ENCODE measurements at places on chromosomes 3 and 15. TPM values are rescaled to one million over a fixed set of nuclear protein-coding genes. Genes with fewer than 3 reads are reported as not detected.

Gene PYGO1
- total RNA-seq: 10.1 TPM

Gene IGSF10
- 45.9 TPM for total RNA-seq

Gene SLC28A2
- not detected for total RNA-seq

Gene CASR
- total RNA-seq: not detected

Gene HGD
- under 0.01 TPM for total RNA-seq

Gene SNX22
- 0.17 TPM for total RNA-seq

Gene C3orf62
- 1.5 TPM for total RNA-seq

Gene CLDN16
- total RNA-seq: under 0.01 TPM

Gene MRPL46
- 13.7 TPM for total RNA-seq

Gene MESP1
- total RNA-seq: 1.3 TPM

- H3K4me1 ChIP-seq: no peaks in the 10 kb centered on the region
- no peak for DNase-seq
- H3K36me3 ChIP-seq: no peaks in the 10 kb centered on the region
Measured at GRCh38 chr15:92277776-92278175, 115.9 kb upstream of the ST8SIA2 start.

DNA sequence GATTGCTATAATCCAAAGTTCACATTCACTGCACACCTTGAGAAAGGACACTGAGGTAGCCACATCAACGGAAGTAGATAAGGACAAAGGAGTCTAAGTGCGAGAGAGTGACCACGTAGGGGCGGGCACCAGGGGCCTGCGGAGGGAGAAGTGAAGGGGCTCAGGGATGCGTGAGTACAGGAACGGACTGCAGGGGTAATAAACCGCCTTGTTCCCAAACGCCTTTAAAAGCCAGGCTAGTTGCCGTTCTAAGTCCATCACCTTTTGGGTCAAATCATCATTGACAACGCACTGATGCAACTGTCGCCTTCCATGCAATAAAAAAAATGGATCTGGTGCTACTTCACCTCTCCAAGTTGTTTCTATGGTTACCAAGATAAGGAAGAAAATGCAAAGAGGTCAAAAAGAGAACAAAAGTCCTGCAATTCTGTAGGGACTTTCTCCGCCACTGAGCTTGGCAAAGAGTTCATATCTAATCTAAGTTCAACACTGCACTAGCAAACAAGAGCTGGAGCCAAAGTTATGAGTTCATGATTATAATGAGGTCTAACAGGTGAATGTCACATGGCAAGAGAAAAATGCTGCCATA is 32.6 kb upstream of the ATP11B start:
- H3K36me3 ChIP-seq: no peaks in the 10 kb centered on the region
- no peaks in the 10 kb centered on the region for H3K4me1 ChIP-seq
- DNase-seq: no peak
- H3K27ac ChIP-seq: no peak overlapping the region
- no peaks in the 10 kb centered on the region for H3K27me3 ChIP-seq

GRCh38 chr3:177201700-177202397 is 4.6 kb upstream of the TBL1XR1 start:
- H3K36me3 ChIP-seq: no peaks in the 10 kb centered on the region
- no peaks in the 10 kb centered on the region for H3K27me3 ChIP-seq
- H3K27ac ChIP-seq: no peak overlapping the region
- DNase-seq: peak; percentile 34

GRCh38 chr15:75650908-75651809 is 3.4 kb downstream of the SNX33 start:
- H3K4me3 ChIP-seq: peak overlapping the region; percentile 37
- H3K36me3 ChIP-seq: peaks cover 12% of the 10 kb centered on the region
- H3K27me3 ChIP-seq: no peaks in the 10 kb centered on the region
- peak overlapping the region; percentile 66 for H3K27ac ChIP-seq

DNA sequence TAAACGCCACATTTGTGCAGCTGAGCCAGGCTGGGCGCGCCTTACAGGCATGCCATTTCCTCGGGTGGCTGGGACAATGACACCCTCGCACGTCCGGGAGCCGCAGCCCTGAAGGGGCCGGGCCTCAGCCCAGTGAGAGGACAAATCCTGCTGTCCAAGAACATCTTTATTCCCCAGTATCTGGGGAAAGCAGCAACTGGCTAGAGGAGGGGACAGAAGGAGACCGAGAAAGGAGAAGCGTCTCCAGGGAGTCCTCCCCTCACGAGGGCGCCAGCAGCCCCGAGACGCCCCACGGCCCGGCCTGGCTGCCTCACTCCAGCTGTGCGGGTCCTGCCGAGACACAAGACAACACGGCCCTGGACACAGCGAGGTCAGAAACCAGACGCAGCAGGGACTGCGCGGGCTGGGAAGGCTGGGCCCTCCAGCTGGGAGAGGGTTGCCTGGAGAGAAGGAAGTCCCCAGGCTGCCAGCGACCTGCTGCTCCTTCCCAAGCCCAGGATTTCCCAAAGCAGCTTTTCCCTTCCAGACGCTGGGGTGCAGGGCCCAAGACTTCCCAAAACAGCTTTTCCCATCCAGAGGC is 130.2 kb downstream of the CHSY1 start:
- no peak overlapping the region for H3K4me3 ChIP-seq
- H3K4me1 ChIP-seq: peaks cover 7% of the 10 kb centered on the region
- peak overlapping the region; percentile 82 for H3K27ac ChIP-seq
- no peaks in the 10 kb centered on the region for H3K27me3 ChIP-seq
- DNase-seq: peak; percentile 65
- no peaks in the 10 kb centered on the region for H3K36me3 ChIP-seq

- H3K36me3 ChIP-seq: no peaks in the 10 kb centered on the region
- H3K4me1 ChIP-seq: no peaks in the 10 kb centered on the region
- no peaks in the 10 kb centered on the region for H3K27me3 ChIP-seq
- peak; percentile 38 for DNase-seq
Measured at GRCh38 chr3:173501931-173502489, 104.5 kb downstream of the NLGN1 start.

DNA sequence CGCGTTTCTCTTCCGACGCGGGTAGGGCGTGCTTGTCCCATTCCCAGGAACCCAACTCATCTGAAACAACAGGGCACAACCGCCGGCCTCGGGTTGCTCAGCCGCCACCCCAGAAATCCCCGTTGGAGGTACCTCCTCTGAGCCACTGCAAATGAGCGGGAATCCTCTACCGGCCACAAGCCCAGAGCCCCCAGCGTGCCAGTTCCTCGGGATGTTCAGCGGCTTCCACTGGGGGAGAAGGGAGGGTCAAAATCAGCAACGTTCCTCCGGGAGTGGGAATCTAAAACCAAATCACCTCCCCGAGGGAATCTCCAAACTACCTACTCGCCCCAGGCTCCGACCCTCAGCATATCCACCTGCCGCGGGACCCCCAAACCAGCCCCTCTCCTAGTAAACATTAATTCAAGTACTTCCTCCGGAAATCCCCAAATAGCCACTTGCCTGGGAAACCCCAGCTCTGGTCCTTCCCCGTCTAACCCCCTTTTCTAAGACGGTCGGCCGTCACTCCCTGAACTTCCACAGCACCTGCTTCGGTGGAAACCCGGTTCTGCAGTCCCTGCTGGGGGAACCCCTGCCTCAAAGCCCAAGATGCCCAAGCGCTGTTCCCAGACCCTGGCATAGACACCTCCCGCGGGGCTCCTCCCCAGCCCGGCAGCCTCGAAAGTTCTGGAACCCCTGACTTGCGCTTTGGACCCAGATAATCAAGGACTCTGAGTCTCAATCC is 887 bp downstream of the OXTR start:
- H3K4me1 ChIP-seq: peaks cover 3% of the 10 kb centered on the region
- H3K4me3 ChIP-seq: peak overlapping the region; percentile 53
- no peak overlapping the region for H3K27ac ChIP-seq
- no peaks in the 10 kb centered on the region for H3K27me3 ChIP-seq
- peaks cover 3% of the 10 kb centered on the region for H3K36me3 ChIP-seq

DNA sequence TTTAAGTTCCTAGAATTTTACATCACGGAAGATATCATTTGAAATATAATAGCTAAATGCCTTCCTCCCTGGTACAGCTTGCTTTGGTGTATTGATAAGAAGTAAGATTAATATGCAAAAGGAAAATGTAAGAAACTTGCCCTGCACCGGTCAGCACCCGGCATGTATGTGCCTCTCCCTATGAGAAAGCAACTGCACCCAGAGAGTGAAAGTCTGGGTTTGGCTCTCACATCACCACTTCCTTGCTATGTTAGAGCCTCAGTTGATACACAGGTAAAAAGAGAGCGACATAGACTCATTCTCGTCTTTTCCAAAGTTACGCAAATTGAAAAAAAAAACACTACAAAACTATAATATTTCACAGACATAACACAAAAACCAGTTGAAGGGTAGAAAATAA is 96.7 kb downstream of the FOXP1 start:
- no peak for DNase-seq
- H3K4me3 ChIP-seq: no peak overlapping the region
- no peak overlapping the region for H3K27ac ChIP-seq
- no peaks in the 10 kb centered on the region for H3K36me3 ChIP-seq
- H3K27me3 ChIP-seq: no peaks in the 10 kb centered on the region

DNA sequence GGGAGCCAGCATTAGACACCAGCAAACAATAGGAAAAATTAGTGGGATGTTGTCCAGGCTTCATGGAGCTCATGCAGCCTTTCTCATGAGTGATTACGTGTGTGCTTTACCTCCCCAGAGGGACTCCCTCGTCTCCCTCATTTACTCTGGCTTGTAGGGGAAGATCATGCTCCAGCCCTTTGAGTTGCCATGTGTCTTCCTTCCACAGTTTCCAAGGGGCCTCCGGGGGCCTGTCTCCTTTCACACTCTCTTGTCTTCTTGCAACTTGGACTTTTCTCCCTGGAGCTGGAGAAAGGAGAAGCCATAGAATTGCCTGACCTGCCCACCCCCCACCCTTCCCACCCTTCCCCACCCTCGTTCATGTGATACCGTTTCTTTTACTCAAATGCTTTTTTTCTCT is 98.7 kb downstream of the FAM43A start:
- H3K27me3 ChIP-seq: peaks cover 2% of the 10 kb centered on the region
- H3K36me3 ChIP-seq: no peaks in the 10 kb centered on the region
- no peak overlapping the region for H3K27ac ChIP-seq
- no peak overlapping the region for H3K4me3 ChIP-seq
- DNase-seq: no peak
- H3K4me1 ChIP-seq: no peaks in the 10 kb centered on the region

- no peaks in the 10 kb centered on the region for H3K4me1 ChIP-seq
- H3K36me3 ChIP-seq: no peaks in the 10 kb centered on the region
- H3K4me3 ChIP-seq: no peak overlapping the region
Measured at GRCh38 chr3:154095832-154096421, 25.3 kb upstream of the ARHGEF26 start.

DNA sequence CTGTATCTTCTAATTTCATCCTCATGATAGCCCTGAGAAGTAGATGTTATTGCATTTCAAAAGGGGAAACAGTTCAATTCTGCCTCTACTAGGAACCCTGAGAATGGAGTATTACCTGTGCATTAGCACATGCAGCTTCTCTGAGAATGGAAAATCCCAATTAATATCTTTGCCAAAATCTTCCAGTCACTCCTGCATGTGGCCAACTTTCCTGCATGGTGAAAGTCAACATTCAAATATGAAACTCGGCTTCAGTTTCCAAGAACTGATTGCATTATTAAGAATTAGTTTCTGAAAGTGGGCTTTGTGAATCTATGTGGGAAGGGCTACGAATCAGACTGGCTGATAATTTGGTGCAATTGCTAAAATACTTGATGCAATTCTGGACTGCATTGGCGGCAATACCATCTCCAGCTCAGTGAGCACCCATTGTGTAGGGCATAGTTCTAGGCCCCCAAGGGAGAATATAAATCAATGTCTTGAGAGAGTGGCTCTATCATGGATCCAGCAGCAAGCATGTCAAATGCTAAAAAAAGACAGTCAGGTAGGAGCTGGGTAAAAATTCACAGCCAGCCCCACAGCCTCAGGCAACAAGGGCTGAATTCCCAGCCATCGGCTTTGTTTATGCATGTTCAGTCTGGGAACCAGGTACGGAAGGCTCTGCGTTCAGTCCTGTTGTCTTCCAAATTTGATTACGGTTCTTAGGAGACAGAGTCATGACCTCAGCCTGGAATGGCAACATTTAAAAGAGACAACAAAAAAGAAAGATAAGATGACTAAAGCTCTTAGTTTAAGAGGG is 18.8 kb upstream of the BCL6 start:
- H3K36me3 ChIP-seq: no peaks in the 10 kb centered on the region
- H3K4me3 ChIP-seq: no peak overlapping the region
- H3K27me3 ChIP-seq: no peaks in the 10 kb centered on the region

DNA sequence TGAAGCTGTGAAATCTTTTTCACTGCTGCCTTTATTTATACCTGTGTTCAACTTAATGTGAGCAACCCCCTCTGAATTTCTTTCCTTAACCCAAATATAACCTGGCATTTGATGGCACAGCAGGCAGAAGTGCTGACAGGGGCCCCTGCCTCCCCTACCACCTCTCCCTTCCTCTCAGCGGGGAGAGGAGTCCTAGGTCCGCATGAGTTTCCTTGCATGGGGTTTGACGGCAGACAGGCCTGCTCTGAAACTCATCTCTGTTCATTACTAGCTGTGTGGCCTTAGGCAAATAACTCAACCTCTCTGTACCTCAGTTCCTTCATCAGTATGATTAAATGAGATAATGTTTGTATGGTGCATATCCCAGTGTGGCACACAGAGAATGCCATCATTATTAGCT is 79.7 kb downstream of the SEC22A start:
- DNase-seq: no peak
- no peaks in the 10 kb centered on the region for H3K36me3 ChIP-seq
- H3K4me3 ChIP-seq: no peak overlapping the region

DNA sequence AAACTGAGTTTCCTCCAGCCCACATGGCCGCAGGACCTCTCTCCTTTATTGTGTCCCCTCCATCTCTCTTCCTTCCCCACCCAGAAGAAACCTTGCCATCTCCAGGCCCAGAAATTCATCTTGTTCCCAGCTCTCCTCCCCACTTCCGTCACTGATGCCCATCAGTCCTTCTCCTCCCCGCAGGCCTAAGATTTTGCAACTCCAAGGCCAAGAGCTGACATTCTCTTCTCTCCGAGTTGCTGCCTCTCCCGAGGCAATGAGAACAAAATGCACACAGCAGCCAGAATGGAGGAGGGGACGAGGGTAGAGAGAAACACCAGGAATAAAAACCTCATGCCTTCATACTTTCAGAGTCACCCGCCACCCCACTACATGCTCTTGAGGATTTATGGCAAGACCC is 526.5 kb upstream of the PROK2 start:
- peaks cover 6% of the 10 kb centered on the region for H3K4me1 ChIP-seq
- H3K36me3 ChIP-seq: no peaks in the 10 kb centered on the region
- H3K27me3 ChIP-seq: no peaks in the 10 kb centered on the region

GRCh38 chr3:146542179-146542578 is 2.2 kb downstream of the PLSCR1 start:
- DNase-seq: peak; percentile 31
- H3K36me3 ChIP-seq: no peaks in the 10 kb centered on the region
- no peaks in the 10 kb centered on the region for H3K27me3 ChIP-seq
- no peaks in the 10 kb centered on the region for H3K4me1 ChIP-seq

- peaks cover 6% of the 10 kb centered on the region for H3K4me1 ChIP-seq
- DNase-seq: peak; percentile 31
- H3K36me3 ChIP-seq: no peaks in the 10 kb centered on the region
- H3K27me3 ChIP-seq: no peaks in the 10 kb centered on the region
- H3K27ac ChIP-seq: no peak overlapping the region
- no peak overlapping the region for H3K4me3 ChIP-seq
Measured at GRCh38 chr3:72317491-72317890, 530.8 kb downstream of the SHQ1 start.

GRCh38 chr3:167318306-167318705 is 61.8 kb downstream of the ZBBX start:
- H3K27me3 ChIP-seq: no peaks in the 10 kb centered on the region
- no peak for DNase-seq
- H3K36me3 ChIP-seq: no peaks in the 10 kb centered on the region
- no peaks in the 10 kb centered on the region for H3K4me1 ChIP-seq
- no peak overlapping the region for H3K4me3 ChIP-seq
